Kidney tubule cell (primary cell): ENCODE measurements at places on chromosomes 13 and 19.
A peak's percentile ranks its signal among the peaks of the same experiment; 100 is the strongest.

- no peak for DNase-seq
Measured at GRCh38 chr19:29040292-29040691, 172.7 kb downstream of the UQCRFS1 start.

DNA sequence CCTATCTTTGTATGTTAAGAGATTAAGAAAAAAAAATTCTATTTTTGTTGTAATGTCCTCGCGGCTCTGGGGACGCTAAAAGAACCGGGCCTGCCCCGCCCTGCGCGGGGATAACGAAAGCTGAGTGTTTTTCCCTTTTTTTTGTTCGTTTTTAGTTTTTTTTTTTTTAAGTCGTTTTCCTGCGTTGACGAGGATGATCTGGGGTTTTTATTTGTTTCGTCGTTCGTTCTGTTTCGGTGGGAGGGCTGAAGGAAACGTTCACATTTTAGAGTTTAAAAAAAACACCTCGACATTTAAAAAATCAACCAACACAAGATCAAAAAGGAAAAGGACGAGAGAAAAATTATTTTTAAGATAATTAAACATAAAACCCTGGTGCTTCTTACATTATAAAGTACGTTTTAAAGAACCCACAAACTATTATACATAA lies 5.6 kb downstream of the LYL1 start:
- DNase-seq: no peak

GRCh38 chr13:24627090-24627714 lies 53.0 kb upstream of the ATP12A start:
- DNase-seq: peak; percentile 47

- peak; percentile 73 for DNase-seq
Measured at GRCh38 chr19:17348700-17349099, 11.3 kb downstream of the GTPBP3 start.

- no peak for DNase-seq
Measured at GRCh38 chr13:50788551-50789210, 54.8 kb downstream of the DLEU7 start.

DNA sequence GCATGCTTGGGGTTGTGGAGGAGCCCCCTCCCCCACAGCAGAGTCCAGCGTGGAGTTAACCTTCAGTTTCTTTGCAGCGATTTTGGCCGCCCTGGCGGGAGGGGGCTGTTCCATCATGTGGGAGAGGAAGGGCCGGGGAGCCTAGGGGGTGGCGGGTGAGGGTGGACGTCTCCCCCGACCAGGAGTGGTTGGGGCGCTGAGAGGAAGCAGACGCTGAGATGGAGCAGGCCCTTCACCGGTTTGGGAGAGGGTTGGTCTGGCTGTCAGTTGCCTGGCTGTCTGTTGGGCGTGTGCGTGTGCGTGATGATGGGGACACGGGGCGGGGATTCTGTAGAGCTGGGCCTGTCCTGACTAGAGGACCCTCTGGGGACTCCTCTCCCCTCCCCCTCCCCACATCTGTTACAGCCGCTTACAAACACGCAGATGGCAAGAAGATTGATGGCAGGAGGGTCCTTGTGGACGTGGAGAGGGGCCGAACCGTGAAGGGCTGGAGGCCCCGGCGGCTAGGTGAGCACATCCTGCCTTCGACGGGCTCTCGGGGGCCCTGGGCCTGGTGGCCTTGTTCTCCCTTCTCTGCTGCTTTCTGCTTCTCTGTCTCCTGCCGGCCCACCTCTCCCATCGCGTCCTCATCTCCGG lies 9.8 kb upstream of the LIN7B start:
- no peak for DNase-seq

DNA sequence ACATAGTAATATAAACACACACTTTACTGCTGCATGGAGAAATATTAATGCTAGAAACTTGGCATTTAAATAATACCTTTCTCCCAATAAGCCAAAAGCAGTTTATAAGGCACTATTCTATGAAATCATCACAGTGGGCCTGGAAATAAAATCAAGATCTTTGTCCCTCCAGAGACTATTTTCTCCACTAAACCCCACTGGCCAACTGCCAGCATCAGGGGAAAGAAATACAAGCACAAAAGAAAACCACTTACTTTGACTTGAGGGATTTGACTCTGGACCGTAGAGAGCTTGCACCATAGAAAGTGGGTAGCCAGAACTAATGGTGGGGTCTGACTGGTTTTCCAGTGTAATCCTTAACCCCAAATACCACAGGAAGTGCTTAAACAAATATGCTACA lies 71.9 kb downstream of the DCLK1 start:
- DNase-seq: no peak

DNA sequence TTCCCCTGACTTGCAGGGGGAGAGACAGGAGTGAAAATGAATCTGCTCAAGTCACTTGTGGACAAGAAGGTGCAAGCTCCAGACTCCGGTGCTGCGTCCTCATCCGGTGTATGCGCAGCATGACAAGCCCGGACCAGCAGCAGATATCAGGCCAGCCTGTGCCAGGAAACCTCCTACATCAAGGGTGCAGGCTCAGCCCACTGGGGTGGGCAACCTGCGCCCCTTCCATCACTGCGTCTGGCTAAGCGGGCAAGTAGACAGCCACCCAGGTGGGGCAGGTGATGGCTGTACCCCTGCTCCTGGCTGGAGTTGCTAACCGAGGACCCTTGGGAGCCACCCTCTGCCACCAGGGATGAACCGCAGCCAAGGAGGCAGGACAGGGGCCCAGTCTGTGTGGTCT lies 32.9 kb upstream of the SLC15A1 start:
- DNase-seq: no peak

GRCh38 chr13:43156916-43157315 lies 133.5 kb downstream of the DNAJC15 start:
- DNase-seq: no peak

- DNase-seq: no peak
Measured at GRCh38 chr19:38425810-38426466, at the start of gene RASGRP4. Gene RASGRP4 (minus strand): TSS chr19:38426219. CDS start chr19:38426091, 128 bp downstream.
